Gastroesophageal sphincter (tissue), 4 donors: ENCODE measurements at places on chromosomes 5 and 9. TPM values are rescaled to one million over a fixed set of nuclear protein-coding genes. Genes with fewer than 3 reads are reported as not detected.

GRCh38 chr5:79413112-79413511 lies 100.8 kb downstream of the HOMER1 start:
- ATAC-seq = no peak

- ATAC-seq = no peak
Observed at GRCh38 chr5:73155271-73156222, 17.4 kb upstream of the TMEM174 start.

- ATAC-seq = peak; percentile 47
Observed at GRCh38 chr5:113489299-113489698, 1.0 kb upstream of the MCC start.

GRCh38 chr5:111013011-111013410 lies 58.5 kb upstream of the TSLP start:
- ATAC-seq = no peak

DNA sequence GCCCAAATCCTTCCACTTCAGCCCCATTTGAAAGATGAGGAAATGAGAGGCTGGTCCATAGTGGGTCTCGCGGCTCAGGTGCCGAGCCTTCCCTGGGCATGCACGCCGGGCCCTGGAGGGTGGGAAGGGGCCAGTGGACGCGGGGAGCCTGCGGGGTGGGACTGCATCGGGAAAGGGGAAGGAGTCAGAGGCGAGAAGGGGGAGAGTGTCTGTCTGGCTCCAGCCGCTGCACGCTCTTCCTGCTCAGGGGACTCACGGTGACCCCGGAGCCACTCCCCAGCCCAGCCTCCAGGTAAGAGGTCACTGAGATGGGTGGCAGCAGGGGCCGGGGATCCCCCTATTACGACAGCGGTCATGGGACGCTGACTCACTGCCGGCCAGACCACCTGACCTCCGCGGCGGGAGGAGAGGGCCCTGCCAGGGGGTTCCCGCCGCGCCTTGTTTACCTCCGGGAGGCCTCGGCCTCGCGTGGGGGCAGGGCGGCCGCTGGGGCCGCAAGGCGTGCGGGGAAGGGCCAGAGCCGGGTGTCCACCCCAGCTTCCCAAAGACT lies 1.9 kb upstream of the SQSTM1 start:
- ATAC-seq = peak; percentile 79

- ATAC-seq = no peak
Observed at GRCh38 chr5:154868702-154869101, 10.3 kb downstream of the CNOT8 start.

DNA sequence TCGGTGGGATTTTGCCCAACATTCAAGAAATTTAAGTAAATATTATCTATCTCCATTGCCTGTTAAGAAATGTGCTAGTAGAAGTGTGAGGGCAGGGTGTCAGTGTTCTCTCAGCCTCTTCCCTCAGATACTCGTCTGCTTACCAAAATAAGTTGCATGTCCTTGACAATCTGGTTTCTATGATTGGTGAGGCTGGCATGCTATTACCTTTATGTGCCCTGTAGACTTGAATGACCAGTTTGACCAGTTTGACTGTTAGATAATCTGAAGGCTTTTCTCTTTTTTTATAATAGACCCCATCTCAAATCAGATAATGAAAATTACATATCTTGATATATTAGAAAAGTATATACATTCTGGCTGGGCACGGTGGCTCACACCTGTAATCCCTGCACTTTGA lies 348 bp downstream of the CATSPER3 start:
- ATAC-seq = no peak

DNA sequence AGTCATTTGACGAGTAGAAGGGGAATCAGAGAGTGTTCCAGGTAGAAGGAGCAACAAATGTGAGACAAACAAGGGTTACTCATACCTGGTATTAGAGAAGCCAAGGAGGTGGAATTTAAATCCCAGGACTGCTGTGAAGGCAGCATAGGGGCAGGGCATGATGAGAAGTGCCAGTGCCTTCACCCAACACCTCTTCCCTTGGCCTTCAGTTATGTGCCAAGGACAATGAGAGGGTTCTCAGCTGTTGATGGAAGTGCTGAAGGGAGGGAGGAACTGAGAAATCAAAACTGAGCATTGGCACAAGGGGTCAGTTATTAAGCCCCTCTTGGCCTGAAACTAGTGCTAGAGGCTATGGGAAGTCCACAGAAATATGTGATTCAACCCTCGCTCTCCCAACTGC lies 50.3 kb downstream of the GARNL3 start:
- no peak for ATAC-seq

DNA sequence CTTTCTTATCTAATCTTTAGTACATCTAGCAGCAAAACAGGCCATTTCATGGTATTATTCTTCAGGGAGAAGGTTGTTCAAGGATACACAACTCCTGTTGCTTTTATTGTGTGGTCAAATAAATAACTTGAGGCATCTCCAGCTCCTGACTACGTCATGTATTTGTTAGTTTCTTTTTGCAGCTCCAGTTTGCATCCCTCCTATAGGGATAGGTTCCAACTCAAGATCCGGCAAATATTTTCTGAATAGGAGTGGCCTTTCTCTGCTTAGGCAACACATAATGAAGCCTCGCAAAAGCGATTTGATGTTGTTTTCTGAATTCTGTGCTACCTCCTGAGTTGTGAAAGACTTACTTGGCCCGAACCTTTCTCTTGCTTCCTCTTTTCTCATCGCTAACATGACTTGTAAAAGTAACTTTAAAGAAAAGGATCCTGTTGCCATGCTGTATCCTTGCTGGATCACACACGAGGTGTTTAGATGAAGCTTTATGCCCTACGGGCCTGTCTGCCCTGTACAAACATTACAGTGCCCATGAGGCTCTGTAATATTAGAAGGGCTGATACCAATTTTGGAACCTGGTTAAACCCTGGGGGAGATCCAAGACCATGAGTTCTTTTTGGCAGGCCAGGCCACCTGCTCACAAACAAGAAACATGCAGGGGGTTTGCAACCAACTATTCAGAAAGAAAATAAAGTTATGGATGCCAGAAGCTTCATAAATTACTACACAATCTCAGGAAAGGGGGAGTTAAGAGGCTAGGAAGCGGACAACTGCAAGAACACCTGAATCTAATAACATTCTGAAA lies 149.8 kb upstream of the FGF10 start:
- peak; percentile 82 for ATAC-seq

GRCh38 chr9:91572811-91573210 lies 149.2 kb upstream of the NFIL3 start:
- no peak for ATAC-seq

- no peak for ATAC-seq
Observed at GRCh38 chr9:126450668-126451205, 124.1 kb downstream of the MVB12B start.

GRCh38 chr5:132193165-132193694 lies 34.4 kb downstream of the P4HA2 start:
- no peak for ATAC-seq

- ATAC-seq = no peak
Observed at GRCh38 chr9:108512426-108513173, 343.2 kb downstream of the ACTL7B start.

- ATAC-seq = no peak
Observed at GRCh38 chr5:107213025-107213424, 457.7 kb downstream of the EFNA5 start.

GRCh38 chr5:33257807-33258429 lies 182.8 kb upstream of the TARS1 start:
- ATAC-seq = no peak

GRCh38 chr5:31707329-31707728 lies 68.4 kb downstream of the PDZD2 start:
- no peak for ATAC-seq

GRCh38 chr5:98779264-98779877 lies 5.9 kb downstream of the RGMB start:
- ATAC-seq = no peak

DNA sequence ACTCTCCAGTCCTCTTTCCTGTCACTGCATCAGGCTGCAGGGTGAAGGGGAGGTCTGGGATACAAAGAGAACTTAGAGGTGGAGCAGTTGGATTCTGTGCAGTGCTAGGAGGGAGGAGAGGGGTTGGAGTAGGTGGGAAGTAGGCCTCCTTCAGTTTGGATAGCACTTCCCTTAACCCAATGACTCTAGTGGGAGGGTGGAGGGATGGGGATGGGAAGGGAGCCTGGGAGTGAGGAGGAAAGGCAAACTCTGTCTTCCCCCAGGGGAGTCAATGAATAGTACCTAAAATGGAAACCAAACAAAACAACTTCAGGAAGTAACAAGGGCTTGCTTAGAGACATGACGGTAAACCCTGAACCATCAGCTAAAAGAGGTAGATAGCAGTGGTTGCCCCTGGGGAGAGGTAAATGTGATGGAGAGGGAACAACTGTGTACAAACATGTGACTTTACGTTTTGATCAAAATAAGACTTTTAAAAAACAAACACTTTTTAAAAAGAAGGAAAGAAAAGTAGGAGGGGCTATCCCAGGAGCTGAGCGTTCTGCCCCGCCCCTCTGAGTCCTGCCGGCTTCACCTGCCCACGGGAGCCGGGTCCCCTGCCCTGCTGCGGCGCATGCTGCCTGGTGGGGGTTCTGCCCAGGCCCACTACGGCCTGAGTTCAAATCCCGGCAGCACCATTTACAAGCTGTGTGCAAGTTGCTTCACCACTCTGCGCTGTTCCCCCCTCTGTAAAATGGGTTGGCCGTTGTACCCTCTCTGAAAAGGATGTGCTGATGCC lies 30.9 kb downstream of the GSN start:
- peak; percentile 57 for ATAC-seq

GRCh38 chr5:36657563-36657995 lies 51.2 kb downstream of the SLC1A3 start:
- ATAC-seq = peak; percentile 92

DNA sequence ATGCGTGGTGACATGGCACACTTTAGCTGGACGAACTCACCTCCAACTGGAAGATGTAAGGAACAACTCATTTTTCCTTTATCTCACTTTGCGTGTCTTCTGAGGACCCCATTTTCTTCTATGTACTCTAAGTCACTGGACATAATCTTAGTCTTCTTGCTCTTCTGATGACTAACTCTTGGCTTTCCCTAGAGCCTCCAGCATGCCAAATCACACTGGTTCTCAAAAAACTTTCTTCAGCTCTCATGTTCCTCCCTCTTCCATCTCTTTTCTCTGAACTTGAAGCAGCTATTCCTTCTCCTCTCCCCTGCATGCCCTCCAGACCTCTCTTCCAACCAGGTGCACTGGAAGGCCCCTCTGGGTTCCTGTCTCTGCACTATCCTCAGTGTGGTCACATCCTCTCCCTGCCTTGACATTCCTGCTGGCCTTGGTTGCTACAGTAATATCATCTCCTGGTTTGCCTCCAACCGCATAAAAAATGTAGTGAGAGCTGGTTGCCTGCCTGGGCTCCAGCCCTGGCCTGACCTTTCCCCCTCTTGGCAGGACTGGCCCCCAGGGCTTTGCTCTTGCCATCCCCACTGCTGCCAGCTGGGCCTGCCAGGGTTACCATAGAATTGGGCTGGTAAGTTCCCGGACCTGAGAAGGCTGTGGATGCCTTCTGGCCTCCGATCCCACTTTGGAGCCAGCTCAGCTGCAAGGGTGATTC lies 44.8 kb upstream of the BNC2 start:
- ATAC-seq = no peak

TAF11L3 gene
- not detected for total RNA-seq

SLC12A7 gene
- total RNA-seq = 28.7 TPM

HTR4 gene
- 1.0 TPM for total RNA-seq

WDR38 gene
- not detected for total RNA-seq

LHX3 gene
- total RNA-seq = not detected

UIMC1 gene
- 50.6 TPM for total RNA-seq

MARVELD2 gene
- 1.6 TPM for total RNA-seq

CNTLN gene
- total RNA-seq = 11.3 TPM

SVEP1 gene
- total RNA-seq = 70.4 TPM
